ENCODE measurements at places on chromosomes 6 and 20.
A peak's percentile ranks its signal among the peaks of the same experiment; 100 is the strongest.

DNA sequence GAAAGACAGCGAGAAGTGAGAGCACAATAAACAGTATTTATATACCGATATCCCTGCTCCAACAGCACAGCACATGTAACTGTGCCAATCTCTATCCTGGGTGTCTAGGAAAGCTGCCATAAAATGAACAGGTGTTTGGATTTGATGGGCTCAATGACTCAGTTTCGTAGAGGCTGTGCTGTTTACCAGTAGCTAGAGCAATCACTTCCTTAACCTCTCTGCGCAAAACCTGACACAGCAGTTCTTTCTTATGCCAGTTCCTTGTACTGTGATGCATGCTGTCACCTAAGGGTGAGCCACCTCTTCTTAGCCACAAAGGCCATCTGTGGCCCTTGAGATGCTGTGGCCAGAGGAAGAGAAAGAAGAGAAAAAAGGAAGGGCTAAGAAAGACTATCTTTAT lies 59.3 kb downstream of the SHPRH start:
- DNase-seq, result no peak

DNA sequence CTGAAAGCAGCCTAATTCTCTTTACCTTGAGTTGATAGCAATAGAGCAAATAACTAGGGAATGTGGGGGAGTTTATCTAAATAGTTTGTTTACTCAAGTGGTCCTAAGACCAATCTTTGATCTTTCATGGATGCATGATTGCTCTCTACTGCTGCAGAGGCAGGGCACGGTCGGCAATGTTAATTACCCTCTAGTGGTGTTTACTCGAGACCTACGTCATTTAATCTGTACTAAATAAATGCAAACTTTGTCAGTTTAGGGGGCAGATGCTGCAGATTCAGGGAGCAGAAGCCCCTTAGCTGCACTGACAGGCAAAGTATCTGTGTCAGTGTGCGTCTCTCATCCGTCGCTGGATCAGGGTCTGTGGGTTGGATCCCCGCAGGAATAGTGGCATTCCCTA lies 6.9 kb downstream of the RTN4IP1 start:
- DNase-seq, result no peak

- peak; percentile 45 for DNase-seq
These were observed 105.5 kb downstream of the DHX35 start for GRCh38 chr20:39067526-39068216.

GRCh38 chr6:54102238-54102637 lies 9.0 kb upstream of the MLIP start:
- DNase-seq, result no peak

- DNase-seq, result no peak
These were observed 100.5 kb downstream of the PDE10A start for GRCh38 chr6:165562421-165563090.

GRCh38 chr6:95923518-95923917 lies 92.3 kb upstream of the FUT9 start:
- peak; percentile 8 for DNase-seq

DNA sequence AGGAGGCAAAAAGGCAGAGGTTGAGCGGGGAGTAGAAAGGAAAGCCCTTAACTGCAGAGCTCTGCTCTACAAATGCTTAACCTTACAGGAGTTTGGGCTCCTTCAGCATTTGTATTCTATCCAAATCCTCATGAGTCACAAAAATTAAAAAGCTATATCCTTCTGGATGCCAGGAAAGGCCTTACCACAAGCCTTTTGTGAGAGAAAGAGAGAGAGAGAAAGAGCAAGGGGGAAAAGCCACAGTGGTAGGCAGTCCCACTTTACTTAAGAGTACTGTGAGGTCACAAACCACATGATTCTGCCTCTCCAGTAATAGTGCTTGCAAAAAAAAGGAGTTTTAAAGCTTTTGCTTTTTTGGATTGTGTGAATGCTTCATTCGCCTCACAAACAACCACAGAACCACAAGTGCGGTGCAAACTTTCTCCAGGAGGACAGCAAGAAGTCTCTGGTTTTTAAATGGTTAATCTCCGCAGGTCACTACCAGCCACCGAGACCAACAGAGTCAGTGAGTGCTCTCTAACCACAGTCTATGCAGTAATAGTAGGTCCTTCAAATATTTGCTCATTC lies at the start of gene RUNX2:
Gene RUNX2, plus strand, starts transcription at position 375 of the 567 bp plus-strand sequence. CDS start 397 bp downstream, outside the sequence.
- DNase-seq, result peak; percentile 83

GRCh38 chr20:1134355-1134754 lies 16.0 kb downstream of the PSMF1 start:
- no peak for DNase-seq

- DNase-seq, result peak; percentile 69
These were observed 176.3 kb downstream of the ADGRG6 start for GRCh38 chr6:142478117-142478516.

DNA sequence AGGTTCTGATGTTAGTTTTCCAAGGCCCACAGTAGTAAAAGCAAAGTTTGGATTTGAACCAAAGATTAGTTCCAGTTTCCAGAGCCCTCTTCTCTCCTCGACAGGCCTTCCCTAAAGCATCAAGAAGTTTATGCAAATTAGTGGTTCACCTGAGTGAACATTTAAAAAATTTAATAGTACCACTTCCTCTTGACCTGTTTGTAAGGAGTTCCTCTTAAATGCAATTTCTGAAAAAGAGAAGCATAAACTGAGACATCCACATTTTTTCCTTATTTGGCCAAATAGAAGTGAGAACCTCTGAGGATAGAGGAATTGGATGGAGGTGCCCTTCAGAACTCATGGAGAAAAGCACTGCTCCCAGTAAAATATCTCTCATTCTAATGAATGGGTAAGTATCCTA lies 1.2 kb upstream of the DSE start:
- DNase-seq, result no peak

DNA sequence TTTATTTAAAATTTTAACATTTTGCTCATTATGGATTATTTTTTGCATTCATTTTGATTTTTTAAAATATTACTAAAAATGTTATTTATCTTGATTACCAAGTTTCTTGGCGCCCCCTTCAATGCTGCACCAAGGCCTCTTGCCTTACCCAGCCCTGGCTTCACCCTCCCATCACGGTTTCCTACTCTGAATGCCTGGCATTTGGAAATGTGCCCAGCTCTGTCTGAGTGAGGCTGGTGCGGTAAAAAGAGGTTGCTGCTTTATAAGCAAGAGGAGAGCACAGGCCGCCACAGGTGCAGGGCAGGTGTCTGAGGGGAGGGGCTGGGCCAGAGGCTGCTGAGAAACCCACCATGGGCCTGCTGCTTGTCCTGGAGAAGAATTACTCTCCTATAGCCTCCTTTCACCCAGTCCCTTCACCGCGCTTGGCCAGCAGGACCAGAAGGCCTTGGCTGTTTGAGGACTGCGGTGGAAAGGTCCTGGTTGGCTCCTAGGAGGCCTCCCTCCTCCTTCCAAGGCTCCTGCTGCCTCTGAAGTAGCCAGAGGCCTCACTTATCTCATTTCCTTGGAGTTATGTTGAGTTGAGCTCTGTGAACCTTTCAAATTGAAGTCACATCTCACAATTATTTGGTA lies 62.6 kb downstream of the BANF2 start:
- no peak for DNase-seq

DNA sequence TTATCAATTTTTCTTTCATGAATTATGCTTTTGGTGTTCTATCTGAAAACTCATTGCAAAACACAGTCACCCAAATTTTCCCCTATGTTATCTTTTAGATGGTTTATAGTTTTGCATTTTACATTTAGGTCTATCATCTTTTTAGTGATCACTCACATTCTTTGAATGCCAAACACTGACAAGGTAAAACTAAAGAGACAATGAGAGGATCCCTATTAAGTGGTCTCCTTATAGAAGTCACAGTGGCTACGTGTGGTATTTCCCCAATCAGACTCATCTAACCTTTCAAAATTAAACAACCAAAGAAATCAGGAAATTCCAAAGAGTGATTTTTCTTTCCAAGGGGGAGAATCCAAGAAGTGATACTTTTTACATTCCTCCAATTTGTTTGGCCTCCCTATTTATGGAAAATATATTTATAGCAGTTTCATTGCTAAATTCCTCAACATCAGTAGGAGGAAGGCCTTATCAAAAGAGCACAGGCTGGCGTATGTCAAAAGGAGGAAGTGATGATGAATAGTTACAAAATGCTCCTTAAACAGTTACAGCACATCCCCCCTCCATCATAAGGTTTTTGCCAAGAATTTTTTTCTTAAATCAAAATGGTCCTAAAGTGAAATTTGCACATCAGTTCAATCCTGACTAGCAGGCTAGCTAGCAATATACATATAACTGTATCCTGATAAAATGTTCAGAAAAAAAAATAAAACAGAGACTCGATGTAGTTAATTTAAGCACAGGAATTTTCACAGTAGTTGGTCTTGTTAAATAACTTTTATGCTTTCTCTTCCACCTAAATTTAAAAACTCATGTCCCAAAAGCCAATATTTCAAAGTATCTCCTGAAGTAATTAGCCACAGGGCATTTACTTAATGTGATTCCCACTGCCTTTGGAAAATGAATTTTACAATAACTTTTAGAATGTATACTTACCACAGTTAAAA lies 76.2 kb upstream of the IPCEF1 start:
- peak; percentile 6 for DNase-seq

DNA sequence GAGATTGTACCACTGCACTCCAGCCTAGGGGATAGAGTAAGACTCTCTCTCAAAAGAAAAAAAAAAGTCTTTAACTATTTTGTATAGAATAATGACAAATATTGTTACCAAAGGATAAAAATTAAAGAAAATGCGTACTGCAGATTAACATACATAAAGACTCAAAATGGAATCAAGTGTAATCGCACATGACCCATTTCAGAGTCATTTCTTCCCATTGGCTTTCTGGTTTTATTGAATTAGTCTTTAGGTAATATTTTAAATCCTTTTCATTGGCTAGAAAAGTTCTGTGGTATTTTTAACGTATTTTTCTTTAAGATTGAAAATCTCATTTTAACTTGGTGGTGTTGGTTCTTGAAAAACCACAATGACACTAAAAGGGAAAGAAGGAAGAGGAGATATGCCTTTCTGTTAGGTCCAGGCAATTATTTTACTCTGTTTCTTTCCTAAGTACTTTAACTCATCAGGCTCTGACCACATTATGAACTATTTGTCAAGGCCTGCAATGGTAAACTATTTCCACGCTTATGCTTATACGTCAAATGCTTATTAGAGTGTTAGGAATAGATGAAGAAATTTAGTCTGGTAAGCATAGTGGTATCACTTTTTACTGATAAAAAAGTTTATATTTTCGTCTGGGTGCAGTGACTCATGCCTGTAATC lies 52.3 kb downstream of the PLEKHG1 start:
- DNase-seq, result no peak

DNA sequence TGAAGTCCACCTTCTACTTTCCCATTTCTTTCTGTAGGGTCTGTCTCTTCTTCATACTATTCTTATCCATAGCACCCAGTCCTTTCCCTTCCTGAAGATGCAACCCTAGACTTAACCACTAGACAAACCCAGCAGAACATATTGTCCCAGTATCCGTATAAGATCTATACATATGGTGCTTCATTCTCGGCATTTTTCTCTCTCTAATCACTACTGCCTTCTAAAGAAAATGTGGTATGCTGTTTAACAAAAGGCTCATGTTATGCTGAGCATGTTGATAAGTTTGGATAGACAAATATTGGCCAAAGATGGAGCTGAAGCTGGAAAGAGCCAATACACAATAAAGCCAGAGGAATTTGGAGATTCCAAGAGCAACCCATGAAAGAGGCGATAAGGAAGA lies 212.6 kb downstream of the MAFB start:
- no peak for DNase-seq

GRCh38 chr20:52209154-52209571 lies 17.6 kb upstream of the ZFP64 start:
- no peak for DNase-seq
